ENCODE measurements at places on chromosomes 11 and 22. TPM values are rescaled to one million over a fixed set of nuclear protein-coding genes. Genes with fewer than 3 reads are reported as not detected.

The CARD18 gene
- total RNA-seq, result not detected

The RAB3IL1 gene
- 9.1 TPM for total RNA-seq

The KCNK4 gene
- total RNA-seq, result 0.09 TPM

The TESMIN gene
- total RNA-seq, result not detected

The WBP2NL gene
- 0.77 TPM for total RNA-seq

The OR10G4 gene
- total RNA-seq, result not detected

The NOX4 gene
- 0.26 TPM for total RNA-seq

The BIRC3 gene
- 0.47 TPM for total RNA-seq

The RAG1 gene
- 0.43 TPM for total RNA-seq

The OR51I1 gene
- total RNA-seq, result 0.60 TPM

The KCNC1 gene
- total RNA-seq, result not detected

The GPR83 gene
- total RNA-seq, result not detected

The MARK2 gene
- total RNA-seq, result 5.1 TPM

The CCDC87 gene
- total RNA-seq, result 0.32 TPM

The TSPAN32 gene
- 0.47 TPM for total RNA-seq

The ESAM gene
- total RNA-seq, result 0.16 TPM

The PIH1D2 gene
- 1.4 TPM for total RNA-seq

The OR5P2 gene
- total RNA-seq, result not detected

The KRTAP5-3 gene
- not detected for total RNA-seq

The MACROD1 gene
- 16.9 TPM for total RNA-seq
